ENCODE measurements at places on chromosomes 4 and X. TPM values are rescaled to one million over a fixed set of nuclear protein-coding genes. Genes with fewer than 3 reads are reported as not detected.

Gene OPN1LW
- not detected for total RNA-seq

Gene TMSB15C
- 4.0 TPM for total RNA-seq

Gene RNF150
- 0.17 TPM for total RNA-seq

DNA sequence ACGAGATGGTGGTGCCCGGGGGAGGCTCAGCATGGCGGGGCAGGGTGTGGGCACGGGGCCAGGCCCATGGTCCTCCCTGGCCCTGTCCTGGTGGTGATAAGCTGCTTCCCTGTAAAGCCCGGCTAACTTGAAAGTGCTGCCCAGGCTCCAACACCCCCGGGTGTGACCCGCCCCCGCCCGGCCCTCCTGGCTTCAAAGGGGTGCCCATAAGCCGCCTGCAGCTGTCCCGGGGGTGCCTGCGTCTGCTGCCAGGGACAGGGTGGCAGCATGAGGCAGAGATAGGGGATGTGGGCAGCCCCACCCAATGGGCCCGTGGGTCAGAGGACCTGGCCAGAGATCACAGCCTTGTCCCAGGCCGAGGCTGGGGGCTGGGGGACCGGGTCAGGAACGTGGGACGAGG, 18.1 kb downstream of the FGFRL1 start:
- H3K36me3 ChIP-seq: peaks cover 30% of the 10 kb centered on the region
- H3K27me3 ChIP-seq: no peaks in the 10 kb centered on the region
- no peak overlapping the region for H3K4me3 ChIP-seq
- no peak overlapping the region for H3K27ac ChIP-seq
- no peak for DNase-seq

GRCh38 chr4:177632481-177632880, 190.2 kb upstream of the AGA start:
- H3K27me3 ChIP-seq: no peaks in the 10 kb centered on the region
- H3K36me3 ChIP-seq: peaks cover 4% of the 10 kb centered on the region
- no peaks in the 10 kb centered on the region for H3K4me1 ChIP-seq
- DNase-seq: no peak
- no peak overlapping the region for H3K27ac ChIP-seq

- peaks cover 27% of the 10 kb centered on the region for H3K27me3 ChIP-seq
- no peaks in the 10 kb centered on the region for H3K36me3 ChIP-seq
- no peak overlapping the region for H3K4me3 ChIP-seq
These were observed 324.3 kb upstream of the TAPT1 start for GRCh38 chr4:16550531-16550930.

DNA sequence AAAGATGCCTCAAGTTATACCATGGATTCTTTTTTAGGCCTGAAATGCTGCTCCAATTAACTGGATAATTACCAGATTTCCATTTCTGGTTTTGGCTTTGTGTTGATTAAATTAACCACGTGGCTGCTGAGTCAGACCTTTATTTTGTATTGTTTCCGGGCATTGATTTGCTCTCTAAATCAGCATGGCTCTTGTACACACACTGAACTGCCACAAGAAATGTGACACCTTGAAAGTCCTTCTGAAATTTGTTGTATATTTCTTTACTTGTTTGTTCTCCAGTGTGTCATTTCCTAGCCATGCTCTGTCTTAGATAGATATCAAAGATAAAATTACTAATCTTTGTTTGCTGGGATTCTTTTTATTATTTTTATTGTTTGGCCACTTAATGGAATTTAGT, 11.7 kb downstream of the MTTP start:
- no peak for DNase-seq
- H3K27me3 ChIP-seq: no peaks in the 10 kb centered on the region
- no peaks in the 10 kb centered on the region for H3K36me3 ChIP-seq
- no peaks in the 10 kb centered on the region for H3K4me1 ChIP-seq
- no peak overlapping the region for H3K4me3 ChIP-seq

GRCh38 chrX:136879001-136879687, 1.4 kb downstream of the RBMX start:
- peak overlapping the region; percentile 100 for H3K27ac ChIP-seq
- no peak for DNase-seq
- H3K4me3 ChIP-seq: peak overlapping the region; percentile 94
- H3K4me1 ChIP-seq: no peaks in the 10 kb centered on the region
- H3K36me3 ChIP-seq: peaks cover 64% of the 10 kb centered on the region

GRCh38 chrX:122500556-122500955, 683.5 kb upstream of the GRIA3 start:
- no peak for DNase-seq
- no peaks in the 10 kb centered on the region for H3K27me3 ChIP-seq
- no peaks in the 10 kb centered on the region for H3K4me1 ChIP-seq
- H3K4me3 ChIP-seq: no peak overlapping the region

DNA sequence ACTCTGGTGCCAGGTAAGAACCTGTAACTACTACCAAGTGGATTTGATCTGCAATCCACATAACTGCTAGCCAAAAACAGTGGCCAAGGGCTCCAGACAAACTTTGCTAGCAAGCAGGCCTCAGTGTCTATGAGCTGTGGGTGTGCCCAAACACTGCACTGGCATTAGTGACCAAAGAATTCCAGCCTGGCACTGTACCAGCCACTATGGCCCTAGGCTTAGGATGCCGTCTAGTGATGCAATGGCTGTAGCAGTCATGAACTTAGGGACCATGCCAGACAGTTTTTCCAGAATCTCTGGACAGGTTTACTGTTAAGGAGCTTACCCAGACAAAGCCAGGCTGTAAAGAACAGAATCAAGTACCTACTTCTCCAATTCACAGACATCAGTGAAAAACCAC, 33.7 kb upstream of the PRR27 start:
- H3K4me3 ChIP-seq: no peak overlapping the region
- H3K27ac ChIP-seq: no peak overlapping the region
- no peaks in the 10 kb centered on the region for H3K36me3 ChIP-seq
- DNase-seq: no peak

- H3K27ac ChIP-seq: no peak overlapping the region
- no peak overlapping the region for H3K4me3 ChIP-seq
- H3K27me3 ChIP-seq: no peaks in the 10 kb centered on the region
- no peaks in the 10 kb centered on the region for H3K36me3 ChIP-seq
These were observed 609.5 kb upstream of the FAM241A start for GRCh38 chr4:111535792-111536191.

GRCh38 chr4:6972911-6973310, 63.3 kb downstream of the TBC1D14 start:
- DNase-seq: no peak
- H3K27me3 ChIP-seq: no peaks in the 10 kb centered on the region
- H3K36me3 ChIP-seq: no peaks in the 10 kb centered on the region
- H3K4me3 ChIP-seq: no peak overlapping the region
- H3K27ac ChIP-seq: no peak overlapping the region

DNA sequence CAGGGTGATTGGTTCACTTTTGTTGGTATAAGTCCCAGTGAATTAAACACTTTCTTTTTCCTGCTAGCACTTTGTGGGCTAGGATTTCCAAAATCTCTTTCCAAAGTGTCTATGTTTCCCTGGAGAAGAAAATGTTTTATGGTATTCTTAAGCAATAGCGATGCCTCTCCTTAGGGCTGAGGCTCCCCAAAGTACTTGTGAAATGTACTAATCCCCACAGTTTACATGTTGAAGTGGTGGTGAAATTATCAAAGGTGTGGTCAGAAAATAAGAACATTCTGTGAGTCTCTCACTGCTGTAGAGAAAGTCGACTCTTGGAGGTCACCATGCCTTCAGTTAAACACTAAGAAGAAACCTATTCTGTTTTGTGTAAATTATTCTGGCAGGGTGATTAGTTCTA, 51.5 kb upstream of the AMELX start:
- H3K4me3 ChIP-seq: no peak overlapping the region
- DNase-seq: no peak
- H3K36me3 ChIP-seq: no peaks in the 10 kb centered on the region
- H3K4me1 ChIP-seq: peaks cover 8% of the 10 kb centered on the region
- no peaks in the 10 kb centered on the region for H3K27me3 ChIP-seq

GRCh38 chr4:7429601-7430078, 5.1 kb downstream of the PSAPL1 start:
- H3K36me3 ChIP-seq: no peaks in the 10 kb centered on the region
- H3K27ac ChIP-seq: no peak overlapping the region
- peaks cover 12% of the 10 kb centered on the region for H3K27me3 ChIP-seq
- no peak overlapping the region for H3K4me3 ChIP-seq
- peaks cover 15% of the 10 kb centered on the region for H3K4me1 ChIP-seq

DNA sequence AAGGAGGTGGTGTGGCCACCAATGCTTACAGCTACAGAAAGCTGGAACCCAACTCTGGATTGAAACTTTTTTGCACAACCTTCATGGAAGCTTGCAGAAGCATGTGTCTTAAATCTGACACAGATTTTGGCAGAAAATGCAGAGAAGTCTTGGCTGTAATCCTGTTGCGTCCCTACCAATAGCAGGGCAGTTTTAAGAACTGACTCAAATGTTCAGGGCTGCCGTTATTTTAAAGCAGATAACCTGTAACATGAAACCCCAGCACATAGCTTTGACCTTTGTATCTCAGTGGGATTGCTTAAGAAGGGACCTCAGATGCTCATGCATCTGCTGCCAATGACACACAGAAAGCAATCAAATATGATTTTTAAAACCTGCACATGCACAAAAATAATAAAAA, at the start of gene VEGFD:
Gene VEGFD (minus strand): TSS at position 110 of the 400 bp plus-strand sequence. CDS start 467 bp downstream, outside the sequence.
- peaks cover 8% of the 10 kb centered on the region for H3K4me1 ChIP-seq
- H3K36me3 ChIP-seq: no peaks in the 10 kb centered on the region
- H3K27ac ChIP-seq: no peak within 1 kb of the TSS
- no peak for DNase-seq
- H3K27me3 ChIP-seq: no peaks in the 10 kb centered on the region
- no peak within 1 kb of the TSS for H3K4me3 ChIP-seq

GRCh38 chr4:7224878-7225533, 32.7 kb downstream of the SORCS2 start:
- no peaks in the 10 kb centered on the region for H3K4me1 ChIP-seq
- no peak for DNase-seq
- H3K4me3 ChIP-seq: no peak overlapping the region
- H3K27ac ChIP-seq: no peak overlapping the region

DNA sequence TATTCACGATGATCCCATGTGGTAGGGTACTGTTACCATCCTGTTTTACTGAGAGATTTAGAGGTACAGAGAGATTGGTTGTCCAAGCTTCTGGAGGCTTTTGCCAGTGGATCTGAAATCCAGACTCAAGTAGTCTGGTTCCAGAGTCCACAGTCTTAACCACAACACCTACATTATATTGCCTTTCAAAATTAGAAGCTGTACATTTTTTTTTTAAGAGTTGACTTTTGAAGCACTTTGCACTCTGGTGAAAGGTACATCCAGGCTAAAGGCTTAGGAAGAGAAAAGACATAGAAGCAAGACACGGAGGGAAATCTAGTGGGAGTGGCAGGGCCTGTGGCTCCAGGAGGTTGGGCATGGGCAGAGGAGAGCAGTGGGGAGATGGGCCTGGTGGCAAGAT, 122.1 kb downstream of the AFF1 start:
- H3K4me3 ChIP-seq: no peak overlapping the region
- H3K36me3 ChIP-seq: no peaks in the 10 kb centered on the region

Measured in Calu3 (cell line).